ENCODE measurements at places on chromosomes 4 and X. TPM values are rescaled to one million over a fixed set of nuclear protein-coding genes. Genes with fewer than 3 reads are reported as not detected.

DNA sequence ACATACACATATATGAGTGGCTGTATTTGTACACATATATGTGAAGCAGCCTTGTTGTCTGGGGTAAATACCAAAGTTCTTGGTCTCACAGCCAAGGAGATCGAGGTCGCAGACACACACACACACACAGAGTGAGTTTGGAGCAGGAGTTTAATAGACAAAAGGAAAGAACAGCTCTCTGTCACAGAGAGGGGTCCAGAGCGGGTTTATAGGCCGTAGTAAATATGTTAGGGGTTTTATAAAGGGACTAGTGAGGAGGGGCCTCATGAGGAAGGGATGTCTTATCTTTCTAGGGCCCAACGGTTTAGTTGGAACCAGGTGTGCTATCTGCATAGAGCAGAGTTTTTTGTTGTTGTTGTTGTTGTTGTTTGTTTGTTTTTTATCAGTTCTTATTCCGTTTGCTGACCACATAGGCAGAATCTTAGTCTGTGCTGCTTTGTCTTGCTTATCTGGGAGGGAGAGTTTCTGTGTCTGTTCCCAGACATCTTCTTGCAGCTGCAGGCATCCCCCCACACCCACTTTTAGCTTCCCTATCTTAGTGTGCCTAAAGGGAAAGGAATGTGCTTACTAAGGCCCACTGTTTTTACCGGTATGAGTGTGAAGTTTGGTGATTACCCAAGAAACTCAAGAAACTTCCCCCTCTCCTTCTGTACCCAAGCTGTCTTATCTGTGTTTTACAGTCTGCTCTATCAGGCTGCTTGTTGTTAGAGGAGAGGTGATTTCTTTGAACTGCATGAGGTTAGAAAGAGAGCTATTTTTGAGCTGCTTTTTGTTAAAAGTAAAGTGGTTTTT is 91.9 kb downstream of the TENT5D start:
- H3K27me3 ChIP-seq: no peaks in the 10 kb centered on the region
- H3K4me3 ChIP-seq: no peak overlapping the region
- no peaks in the 10 kb centered on the region for H3K4me1 ChIP-seq
- no peaks in the 10 kb centered on the region for H3K36me3 ChIP-seq

DNA sequence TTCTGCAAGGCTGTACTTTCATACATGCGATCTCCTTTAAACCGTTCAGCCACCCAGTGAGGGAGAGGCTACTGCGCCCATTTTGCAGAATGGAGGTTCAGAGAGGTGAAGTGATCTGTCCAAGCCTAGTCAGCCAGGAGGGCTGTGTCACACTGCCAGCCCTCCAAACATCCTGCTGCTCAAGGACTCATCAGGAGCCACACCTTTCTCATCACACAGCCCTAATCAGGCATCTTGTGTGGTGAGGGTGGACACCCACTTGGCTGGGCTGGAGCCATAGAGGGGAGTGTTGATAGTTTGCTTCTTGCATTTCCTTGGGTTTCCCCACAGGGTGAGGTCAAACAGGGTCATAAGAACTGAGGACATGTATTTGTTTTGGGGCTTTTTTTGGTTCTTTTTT is 5.4 kb upstream of the CXCR3 start:
- H3K27ac ChIP-seq: no peak overlapping the region
- H3K36me3 ChIP-seq: no peaks in the 10 kb centered on the region
- no peaks in the 10 kb centered on the region for H3K27me3 ChIP-seq

DNA sequence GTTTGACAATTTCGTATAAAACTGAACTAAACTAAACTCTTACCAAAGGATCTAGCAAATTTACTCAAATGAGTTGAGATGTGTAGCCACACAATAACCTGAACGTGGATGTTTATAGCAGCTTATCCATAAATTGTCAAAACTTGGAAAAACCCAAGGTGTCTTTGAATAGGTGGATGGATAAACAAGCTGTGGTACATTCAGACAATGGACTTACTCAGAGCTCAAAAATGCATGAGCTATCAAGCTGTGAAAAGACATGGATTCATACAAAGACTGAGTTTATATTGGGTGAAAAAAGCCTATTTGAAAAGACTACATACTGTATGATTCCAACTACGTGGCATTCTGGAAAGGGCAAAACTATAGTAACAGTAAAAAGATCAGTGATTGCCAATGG is 69.5 kb downstream of the LARP1B start:
- no peaks in the 10 kb centered on the region for H3K27me3 ChIP-seq
- no peak overlapping the region for H3K4me3 ChIP-seq
- no peaks in the 10 kb centered on the region for H3K36me3 ChIP-seq
- peak; percentile 66 for DNase-seq
- H3K4me1 ChIP-seq: no peaks in the 10 kb centered on the region

DNA sequence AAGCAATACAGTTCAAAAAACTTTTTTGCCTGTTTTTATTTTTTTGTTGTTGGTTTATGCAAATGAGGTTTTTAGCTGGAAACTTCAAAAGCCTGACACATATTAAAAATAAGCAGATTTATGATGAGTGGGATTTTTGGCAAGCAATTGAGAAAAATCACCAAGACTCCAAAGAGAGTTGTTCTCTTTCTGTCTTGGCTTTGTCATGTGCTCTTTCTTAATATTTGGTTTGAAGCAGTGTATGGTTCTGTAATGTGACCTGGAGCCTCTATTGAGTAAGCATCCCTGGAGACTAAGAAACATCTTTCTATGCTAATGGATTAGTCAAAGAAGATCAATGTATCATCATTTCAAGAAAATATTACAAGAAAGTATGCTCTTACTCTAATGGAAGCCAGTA is 11.7 kb downstream of the TRIM2 start:
- H3K27ac ChIP-seq: no peak overlapping the region
- no peak for DNase-seq
- H3K4me3 ChIP-seq: no peak overlapping the region
- H3K27me3 ChIP-seq: no peaks in the 10 kb centered on the region
- H3K4me1 ChIP-seq: no peaks in the 10 kb centered on the region
- H3K36me3 ChIP-seq: no peaks in the 10 kb centered on the region

DNA sequence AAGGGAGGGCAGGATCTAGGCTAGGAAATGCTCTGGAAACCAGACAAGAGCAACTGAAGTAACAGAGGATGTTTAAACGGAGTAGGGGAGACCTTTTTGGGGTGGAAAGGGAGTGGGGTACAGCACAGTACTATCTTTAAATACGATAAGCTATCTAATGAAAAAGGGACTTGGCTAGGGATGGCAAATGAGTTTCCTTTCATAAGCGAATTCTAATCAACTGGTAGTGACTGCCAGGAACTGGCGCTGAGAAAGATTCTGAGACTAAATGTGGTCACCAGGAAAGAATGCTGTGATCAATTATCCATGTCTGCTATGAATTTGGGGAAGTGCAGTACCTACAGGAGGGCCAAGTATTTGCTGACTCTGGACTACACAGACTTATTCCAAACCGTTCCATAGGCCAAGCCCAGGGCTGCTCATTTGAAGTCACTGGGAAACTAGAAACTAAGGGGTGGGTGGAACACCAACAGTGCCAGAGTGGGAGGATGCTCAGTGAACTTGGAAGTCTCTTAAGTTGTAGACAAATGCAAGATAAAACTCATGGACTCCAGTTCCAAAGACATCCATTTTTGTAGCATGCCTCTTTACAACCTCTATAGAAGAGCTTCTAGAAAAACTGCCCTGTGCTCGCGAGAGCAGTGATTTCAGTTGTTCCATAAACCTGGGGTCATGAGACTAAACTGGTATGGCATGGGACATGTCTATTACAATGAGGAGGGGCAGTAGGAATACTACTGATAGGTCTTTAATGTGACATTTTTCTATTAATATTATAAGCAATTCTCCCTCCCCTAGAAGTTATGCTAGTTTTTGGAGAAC is 2.0 kb downstream of the TRAPPC2 start:
- no peaks in the 10 kb centered on the region for H3K36me3 ChIP-seq
- H3K4me1 ChIP-seq: no peaks in the 10 kb centered on the region
- no peak for DNase-seq
- no peak overlapping the region for H3K4me3 ChIP-seq

GRCh38 chr4:99856166-99856565 is 38.1 kb downstream of the LAMTOR3 start:
- H3K27ac ChIP-seq: no peak overlapping the region
- H3K27me3 ChIP-seq: peaks cover 2% of the 10 kb centered on the region
- H3K36me3 ChIP-seq: no peaks in the 10 kb centered on the region
- no peaks in the 10 kb centered on the region for H3K4me1 ChIP-seq
- H3K4me3 ChIP-seq: no peak overlapping the region

Gene MSL3
- 14.4 TPM for total RNA-seq

DNA sequence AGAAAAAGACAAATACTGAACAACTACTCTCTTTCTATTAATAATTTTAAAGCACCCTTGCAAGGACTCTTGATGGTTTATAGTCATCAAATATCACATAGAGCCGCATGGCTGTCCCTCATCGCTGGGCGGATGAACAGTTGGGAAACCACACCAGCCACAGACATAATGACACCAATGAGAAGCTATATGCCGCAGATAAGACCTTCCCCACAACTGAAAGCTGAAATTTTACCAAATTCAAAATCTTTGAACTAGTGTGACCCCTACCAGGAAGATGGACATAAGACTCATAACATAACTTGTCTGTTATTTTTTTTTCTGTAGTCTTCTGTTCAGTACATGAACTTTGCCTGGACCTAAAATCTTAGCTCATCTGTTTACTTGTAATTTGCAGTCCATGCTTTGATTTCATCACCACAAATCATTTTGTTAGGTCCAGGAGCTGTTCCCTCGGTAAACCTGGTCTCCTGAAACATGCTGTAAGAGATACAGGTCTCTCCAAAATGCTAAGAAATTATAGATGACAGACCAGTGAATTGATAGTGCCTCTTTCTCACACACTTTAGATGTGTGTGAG is 157.3 kb upstream of the RAPGEF2 start:
- peak; percentile 10 for DNase-seq
- no peaks in the 10 kb centered on the region for H3K27me3 ChIP-seq
- H3K27ac ChIP-seq: no peak overlapping the region
- H3K4me3 ChIP-seq: no peak overlapping the region
- H3K36me3 ChIP-seq: no peaks in the 10 kb centered on the region

Gene NAA11
- not detected for total RNA-seq

DNA sequence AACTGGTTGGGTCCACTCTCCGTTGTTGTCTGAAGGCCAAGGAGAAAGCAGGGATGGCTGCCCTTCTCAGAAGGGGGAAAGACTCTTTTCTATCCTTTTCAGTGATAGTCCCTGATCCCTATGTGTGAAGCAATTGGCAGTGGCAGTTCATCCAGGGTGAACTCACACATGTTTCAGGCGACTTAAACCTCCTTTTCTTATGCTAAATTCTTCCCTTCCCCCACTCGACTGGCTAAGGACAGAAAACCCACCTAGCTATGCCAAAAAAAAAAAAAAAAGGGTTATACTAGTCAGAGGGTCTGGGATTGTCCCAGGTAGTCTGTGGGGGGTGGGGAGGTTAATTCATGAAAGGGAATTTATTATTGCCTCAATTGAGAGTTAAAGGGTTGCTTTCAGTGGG is 12.2 kb upstream of the ZNF280C start:
- DNase-seq: no peak
- no peak overlapping the region for H3K27ac ChIP-seq
- peaks cover 3% of the 10 kb centered on the region for H3K27me3 ChIP-seq
- no peaks in the 10 kb centered on the region for H3K4me1 ChIP-seq

GRCh38 chr4:80475798-80476197 is 140.3 kb downstream of the CFAP299 start:
- H3K27me3 ChIP-seq: no peaks in the 10 kb centered on the region
- no peak overlapping the region for H3K4me3 ChIP-seq
- no peak for DNase-seq
- no peak overlapping the region for H3K27ac ChIP-seq

Gene HMGB3
- 5.4 TPM for total RNA-seq

Gene RBMX2
- total RNA-seq: 37.2 TPM

DNA sequence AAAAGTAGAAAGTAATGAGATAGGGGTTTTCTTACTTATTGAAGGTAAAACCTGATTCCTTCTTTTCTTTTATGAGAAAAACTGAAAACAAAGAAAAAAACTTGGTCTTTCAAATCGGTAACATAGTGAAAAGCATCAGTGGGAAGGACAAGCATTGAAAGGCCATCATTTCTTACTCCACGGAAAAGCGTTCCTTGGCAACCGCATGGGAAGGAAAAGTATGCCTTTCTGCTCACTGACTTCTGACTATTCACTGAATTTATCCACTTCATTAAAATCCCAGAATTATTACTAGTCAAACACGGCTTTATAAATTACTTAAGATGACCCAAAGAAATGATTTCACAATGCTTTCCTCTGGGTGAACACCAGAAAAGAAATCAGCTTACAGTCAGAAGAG is 646.7 kb downstream of the TLL1 start:
- H3K4me1 ChIP-seq: no peaks in the 10 kb centered on the region
- DNase-seq: no peak
- no peak overlapping the region for H3K4me3 ChIP-seq
- H3K36me3 ChIP-seq: no peaks in the 10 kb centered on the region
- H3K27ac ChIP-seq: no peak overlapping the region
- H3K27me3 ChIP-seq: no peaks in the 10 kb centered on the region

- H3K27me3 ChIP-seq: no peaks in the 10 kb centered on the region
- DNase-seq: no peak
- H3K4me3 ChIP-seq: no peak overlapping the region
- no peaks in the 10 kb centered on the region for H3K36me3 ChIP-seq
Observed at GRCh38 chr4:34328939-34329338, 1915.4 kb downstream of the ARAP2 start.

DNA sequence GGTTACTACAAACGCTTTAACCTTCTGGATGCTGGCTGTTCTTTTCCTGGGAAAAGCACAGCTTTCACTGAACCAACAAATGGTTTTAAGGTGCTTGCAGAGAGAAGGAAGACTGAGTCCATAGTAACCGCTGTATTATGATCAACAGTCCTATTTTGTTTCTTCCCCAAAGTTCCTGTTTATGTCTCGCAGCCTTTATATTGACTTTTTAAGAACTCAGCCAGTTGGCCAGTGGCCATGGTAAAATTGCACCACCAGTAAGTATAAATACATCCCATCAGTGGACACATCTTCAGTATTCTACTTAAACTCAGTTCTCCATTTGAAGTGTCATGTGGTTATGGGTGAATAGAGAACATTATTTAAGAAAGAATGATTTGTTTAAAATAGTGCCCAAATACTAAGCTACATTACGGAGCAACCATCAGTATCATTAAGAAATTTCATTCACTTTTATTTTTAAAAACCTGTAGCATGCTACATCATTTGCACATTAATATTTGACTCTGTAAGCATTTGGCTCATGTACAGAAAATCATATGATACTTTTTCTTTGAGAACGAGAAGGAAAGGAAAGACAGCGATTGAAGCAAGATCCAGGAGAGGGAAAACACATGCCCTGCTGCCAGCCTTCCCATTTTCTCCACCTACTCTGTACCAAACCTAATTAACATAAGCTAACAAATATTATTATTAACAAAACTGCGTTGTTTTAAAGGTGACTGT is 287.0 kb downstream of the ARHGAP24 start:
- H3K4me3 ChIP-seq: no peak overlapping the region
- H3K4me1 ChIP-seq: peaks cover 18% of the 10 kb centered on the region
- H3K27ac ChIP-seq: peak overlapping the region; percentile 74
- peak; percentile 94 for DNase-seq
- no peaks in the 10 kb centered on the region for H3K27me3 ChIP-seq

- peak overlapping the region; percentile 52 for H3K27ac ChIP-seq
- peaks cover 18% of the 10 kb centered on the region for H3K4me1 ChIP-seq
- H3K4me3 ChIP-seq: peak overlapping the region; percentile 20
- H3K36me3 ChIP-seq: no peaks in the 10 kb centered on the region
- DNase-seq: peak; percentile 46
- no peaks in the 10 kb centered on the region for H3K27me3 ChIP-seq
Observed at GRCh38 chr4:87030755-87031441, 96.1 kb downstream of the AFF1 start.

GRCh38 chrX:10628906-10629305 is 8.5 kb upstream of the MID1 start:
- H3K4me3 ChIP-seq: no peak overlapping the region
- H3K4me1 ChIP-seq: peaks cover 4% of the 10 kb centered on the region
- no peak overlapping the region for H3K27ac ChIP-seq

All from fibroblast of lung (primary cell).